ENCODE measurements at places on chromosomes 16 and 17. TPM values are rescaled to one million over a fixed set of nuclear protein-coding genes. Genes with fewer than 3 reads are reported as not detected.

DNA sequence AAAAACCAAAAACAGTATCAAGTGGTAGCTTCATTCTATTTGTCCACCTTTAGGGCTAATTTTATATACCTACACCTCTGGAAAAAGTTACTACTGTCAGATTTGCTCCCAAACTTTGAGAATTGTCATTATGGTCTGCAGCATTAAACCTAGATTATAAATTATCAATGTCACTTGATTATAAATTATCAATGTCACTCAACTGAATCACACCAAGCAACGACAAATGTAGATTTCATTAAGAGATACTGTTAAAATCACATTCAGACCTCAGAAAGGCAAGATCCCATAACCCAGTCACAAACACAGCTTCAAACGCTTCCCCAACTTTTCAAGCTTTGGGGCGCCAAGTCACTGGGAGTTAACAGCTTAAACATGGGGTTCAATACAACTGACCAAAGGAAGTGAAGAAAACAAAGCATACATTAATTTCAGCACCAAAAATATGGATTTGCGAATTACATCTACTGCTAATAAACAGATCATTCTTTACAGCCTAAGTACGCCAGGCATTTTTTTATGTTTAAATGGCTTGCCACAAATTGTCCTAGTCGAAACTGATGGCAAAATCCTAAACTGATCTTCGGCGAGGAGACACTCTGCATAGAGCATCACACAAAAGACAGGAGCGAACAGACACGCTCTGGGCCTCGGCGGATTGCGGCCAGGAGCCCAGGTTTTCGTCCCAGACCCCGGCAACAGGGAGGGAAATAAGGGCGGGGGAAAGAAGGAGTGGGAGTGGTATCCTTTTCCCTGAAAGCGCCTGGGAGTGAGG, 981 bp downstream of the GLG1 start:
- peaks cover 29% of the 10 kb centered on the region for H3K4me1 ChIP-seq
- H3K27ac ChIP-seq: peak overlapping the region; percentile 79
- H3K4me3 ChIP-seq: peak overlapping the region; percentile 62
- no peak for DNase-seq

Gene MT1G
- 87.2 TPM for polyA plus RNA-seq

Gene NTN3
- polyA plus RNA-seq: not detected

- no peaks in the 10 kb centered on the region for H3K27me3 ChIP-seq
- no peak overlapping the region for H3K4me3 ChIP-seq
- no peak overlapping the region for H3K27ac ChIP-seq
- DNase-seq: no peak
Measured at GRCh38 chr17:66523378-66524200, 221.2 kb downstream of the PRKCA start.

GRCh38 chr17:82823004-82823403, 16.8 kb downstream of the ZNF750 start:
- H3K27ac ChIP-seq: no peak overlapping the region
- no peaks in the 10 kb centered on the region for H3K36me3 ChIP-seq
- H3K27me3 ChIP-seq: no peaks in the 10 kb centered on the region
- no peak overlapping the region for H3K4me3 ChIP-seq

DNA sequence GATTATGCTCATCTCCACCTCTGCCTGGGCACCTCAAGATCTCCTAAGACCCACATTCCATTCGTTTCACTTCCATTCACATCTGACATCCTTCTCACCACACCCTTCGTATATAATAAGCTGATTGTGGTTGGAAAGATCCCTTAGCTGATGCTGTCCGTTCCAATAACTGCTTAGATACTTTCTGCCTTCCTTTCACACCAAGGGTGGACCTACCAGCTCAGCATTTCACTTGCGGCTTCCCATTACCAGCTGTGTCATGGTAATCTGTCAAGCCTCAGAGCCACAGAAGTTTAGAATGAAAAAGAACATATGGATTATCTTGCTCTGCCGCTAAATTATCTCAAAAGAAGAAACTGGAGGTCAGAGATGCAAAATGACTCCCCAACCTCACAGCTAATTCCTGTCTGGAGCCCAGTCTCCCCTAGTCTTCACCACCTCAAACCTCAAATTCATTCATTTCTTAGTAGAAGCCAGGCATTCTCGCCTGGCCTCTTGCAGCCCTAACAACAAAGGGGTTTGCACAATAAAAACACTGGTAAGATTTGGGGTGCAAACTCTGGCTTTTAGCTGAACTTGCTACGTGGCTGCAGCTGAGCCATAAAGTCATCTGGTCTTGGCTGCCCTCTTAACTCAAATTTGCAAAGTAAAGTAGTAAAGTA, 182.8 kb upstream of the HS3ST3A1 start:
- H3K4me3 ChIP-seq: no peak overlapping the region
- H3K36me3 ChIP-seq: no peaks in the 10 kb centered on the region
- no peak for DNase-seq
- H3K27me3 ChIP-seq: no peaks in the 10 kb centered on the region
